Epithelial cell of prostate (primary cell): ENCODE measurements at places on chromosomes 7 and 10.
A peak's percentile ranks its signal among the peaks of the same experiment; 100 is the strongest.

- DNase-seq = no peak
Observed at GRCh38 chr10:113278664-113279063, 274.2 kb upstream of the HABP2 start.

GRCh38 chr7:143505838-143506237 is 28.2 kb downstream of the TAS2R41 start:
- no peak for DNase-seq

- DNase-seq = no peak
Observed at GRCh38 chr10:29840516-29841276, 205.9 kb upstream of the SVIL start.

DNA sequence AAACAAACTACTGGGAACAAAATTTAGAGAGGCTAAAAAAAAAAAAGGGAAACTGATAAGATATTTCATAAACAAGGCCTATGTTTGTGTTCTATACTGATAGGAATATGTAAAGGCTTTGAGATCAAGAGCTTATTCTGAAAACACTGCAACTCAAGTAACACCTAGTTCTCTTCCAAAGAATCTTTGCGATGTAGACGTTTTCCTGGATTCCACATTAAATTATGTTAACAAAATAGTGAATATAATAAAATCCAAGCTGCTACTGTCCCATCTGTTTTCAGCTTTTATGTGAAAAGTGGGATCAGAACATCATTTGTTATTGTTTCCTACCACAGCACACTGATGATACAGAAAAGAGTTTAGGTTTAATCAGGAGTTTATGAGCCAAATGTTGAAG is 53.0 kb upstream of the RNF148 start:
- DNase-seq = no peak

GRCh38 chr10:97633921-97634320 is 621 bp upstream of the MORN4 start:
- no peak for DNase-seq

DNA sequence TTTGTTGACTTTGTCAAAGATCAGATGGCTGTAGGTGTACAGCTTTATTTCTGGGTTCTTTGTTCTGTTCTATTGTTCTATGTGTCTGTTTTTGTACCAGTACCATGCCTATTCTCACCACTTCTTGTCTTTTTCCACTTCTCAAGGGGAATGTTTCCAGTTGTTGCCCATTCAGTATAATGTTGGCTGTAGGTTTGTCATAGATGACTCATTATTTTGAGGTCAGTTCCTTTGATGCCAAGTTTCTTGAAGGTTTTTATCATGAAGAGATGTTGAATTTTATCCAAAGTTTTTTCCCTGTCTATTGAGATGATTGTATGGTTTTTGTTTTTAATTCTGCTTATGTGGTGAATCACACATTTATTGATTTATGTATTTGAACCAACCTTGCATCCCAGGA is 216.7 kb upstream of the RNF32 start:
- no peak for DNase-seq

DNA sequence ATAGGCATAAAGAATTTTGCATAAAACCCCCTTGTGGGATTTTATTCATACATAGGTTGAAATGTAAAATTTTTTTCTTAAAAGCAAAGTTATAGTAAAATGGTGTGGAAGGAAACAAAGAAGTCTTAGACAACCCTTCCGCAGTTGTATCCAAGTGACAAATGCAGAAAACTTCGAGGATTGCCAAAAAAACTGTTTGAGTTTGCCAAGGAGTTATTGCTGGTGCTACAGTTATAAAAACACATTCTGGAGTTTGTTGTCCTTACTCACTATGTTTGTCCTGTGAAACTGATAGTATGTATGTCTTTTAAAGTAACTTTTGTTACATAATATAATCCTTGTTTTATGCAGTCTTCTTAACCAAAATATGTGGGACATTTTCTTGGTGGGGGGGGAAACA is 120.3 kb downstream of the FOXP2 start:
- no peak for DNase-seq

GRCh38 chr7:5179756-5180155 is 10.3 kb upstream of the WIPI2 start:
- DNase-seq = no peak

DNA sequence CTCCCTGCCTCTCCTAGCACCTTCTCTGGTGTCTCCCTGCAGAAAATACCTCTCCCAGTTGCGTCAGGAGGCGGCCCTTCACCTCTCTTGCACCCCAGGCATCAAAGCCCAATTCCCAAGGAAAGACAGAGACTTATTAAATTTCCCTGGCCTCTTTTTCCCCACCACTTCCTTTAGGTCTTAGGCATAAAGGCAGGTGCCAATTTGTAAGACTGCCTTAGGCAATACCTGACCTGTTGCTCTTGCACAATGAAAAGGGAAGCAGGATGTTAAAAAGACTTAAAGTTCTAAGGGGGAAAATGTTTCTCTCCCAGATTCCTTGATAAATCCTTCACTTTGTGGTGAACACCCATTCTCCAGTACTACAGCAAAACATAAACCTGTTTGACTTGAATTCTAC is 186.7 kb downstream of the SLC25A13 start:
- DNase-seq = peak; percentile 24

- DNase-seq = no peak
Observed at GRCh38 chr10:77516575-77516974, 121.0 kb downstream of the KCNMA1 start.

DNA sequence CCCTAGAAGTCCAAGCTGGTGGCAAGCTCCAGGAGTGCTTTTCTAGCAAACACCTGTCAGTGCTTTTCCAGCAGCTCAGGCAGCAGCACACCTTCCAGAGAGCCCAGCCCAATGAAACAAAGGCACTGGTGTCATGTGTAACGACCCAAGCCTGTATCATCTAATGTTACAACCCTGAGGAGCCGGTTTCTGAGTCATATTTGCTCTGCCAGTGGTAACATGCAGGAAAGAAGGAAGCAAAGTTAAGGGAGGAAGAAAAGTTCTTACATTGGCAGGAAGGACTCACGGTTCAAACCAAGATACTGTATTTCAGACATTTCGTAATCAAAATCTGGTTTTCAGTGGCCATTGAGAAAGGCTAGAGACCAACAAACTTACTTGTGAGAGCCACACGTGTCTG is at the start of gene ANKRD22:
Gene ANKRD22 (minus strand): TSS at position 139 of the 400 bp plus-strand sequence. CDS start 237 bp downstream, outside the sequence.
- DNase-seq = peak; percentile 98

- no peak for DNase-seq
Observed at GRCh38 chr10:23441251-23441650, 2.4 kb downstream of the OTUD1 start.

- no peak for DNase-seq
Observed at GRCh38 chr10:53379956-53380355, 607.4 kb upstream of the MBL2 start.

- DNase-seq = no peak
Observed at GRCh38 chr7:35576031-35576573, 118.8 kb downstream of the HERPUD2 start.

DNA sequence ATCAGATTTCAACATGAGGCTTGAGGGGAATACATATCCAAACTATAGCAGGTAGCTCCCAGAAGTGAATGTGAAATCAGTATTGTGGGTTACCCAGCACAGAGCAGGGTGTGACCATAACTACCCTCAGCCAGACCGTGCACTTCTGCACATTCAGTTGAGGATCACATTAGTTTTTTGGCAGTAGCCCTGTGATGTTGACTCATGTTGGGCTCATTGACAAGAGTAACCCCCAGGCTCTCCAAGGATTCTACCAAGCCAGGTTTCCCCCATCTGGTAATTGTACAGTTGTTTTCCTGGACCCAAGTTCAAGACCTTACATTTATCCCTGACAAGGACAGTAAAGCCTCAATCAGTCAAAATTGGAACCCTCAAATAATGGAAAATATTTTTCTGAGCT is 11.7 kb upstream of the CPA4 start:
- no peak for DNase-seq

- no peak for DNase-seq
Observed at GRCh38 chr10:16987206-16987621, 142.4 kb downstream of the CUBN start.

GRCh38 chr7:31014826-31015225 is 37.3 kb upstream of the ADCYAP1R1 start:
- no peak for DNase-seq

- DNase-seq = no peak
Observed at GRCh38 chr7:91082038-91082437, 182.2 kb upstream of the FZD1 start.

DNA sequence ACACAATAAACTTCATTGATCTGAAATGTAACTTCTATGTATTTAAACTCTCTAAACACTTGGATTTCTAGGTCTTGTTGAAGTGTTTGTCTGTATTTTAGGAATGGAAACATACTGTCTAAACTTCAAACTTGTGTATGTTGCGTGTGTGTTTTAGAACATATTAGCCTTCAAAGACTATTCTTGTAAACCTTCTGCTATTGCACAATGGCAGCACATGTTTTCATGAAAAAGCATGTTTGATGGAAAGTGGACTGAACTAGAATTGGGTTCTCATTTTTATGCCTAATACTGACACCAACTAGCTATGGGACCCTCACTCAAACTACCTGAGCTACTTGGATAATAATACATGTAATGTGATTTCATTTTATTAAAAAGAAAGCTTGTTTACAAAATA is 592.6 kb downstream of the IPMK start:
- no peak for DNase-seq

- DNase-seq = no peak
Observed at GRCh38 chr10:4141471-4141870, 356.5 kb upstream of the KLF6 start.

GRCh38 chr10:30430544-30431298 is 3.3 kb upstream of the MAP3K8 start:
- DNase-seq = no peak

DNA sequence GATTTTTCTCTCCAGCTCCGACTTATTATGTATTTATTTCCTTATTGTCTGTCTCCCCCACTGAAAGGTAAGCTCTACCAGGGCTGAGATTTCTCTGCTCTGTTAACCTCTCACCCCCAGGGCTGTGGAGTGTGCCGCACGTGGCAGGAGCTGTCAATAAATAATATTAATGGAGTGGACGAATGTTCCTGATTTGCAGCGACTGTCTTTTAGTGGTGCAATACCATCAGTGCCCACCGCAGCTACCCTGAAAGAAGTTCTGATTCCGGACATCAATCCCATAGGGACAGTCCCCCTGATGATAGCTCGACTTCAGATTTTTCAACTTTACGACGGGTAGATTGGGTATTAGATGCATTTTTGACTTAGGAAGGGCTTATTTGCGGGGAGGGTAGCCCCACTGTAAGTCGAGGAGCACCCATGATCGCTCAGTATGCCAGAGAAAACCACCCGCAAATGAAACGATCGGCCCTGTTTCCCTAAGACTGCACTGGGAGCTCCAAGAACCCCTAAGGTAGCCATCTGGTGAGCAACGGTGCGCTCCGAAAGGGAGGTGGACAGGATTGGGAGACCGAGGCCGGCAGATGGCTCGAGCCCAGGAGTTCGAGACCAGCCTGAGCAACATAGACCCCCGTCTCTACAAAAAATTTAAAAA is 986 bp upstream of the PPP2R2D start:
- DNase-seq = no peak

DNA sequence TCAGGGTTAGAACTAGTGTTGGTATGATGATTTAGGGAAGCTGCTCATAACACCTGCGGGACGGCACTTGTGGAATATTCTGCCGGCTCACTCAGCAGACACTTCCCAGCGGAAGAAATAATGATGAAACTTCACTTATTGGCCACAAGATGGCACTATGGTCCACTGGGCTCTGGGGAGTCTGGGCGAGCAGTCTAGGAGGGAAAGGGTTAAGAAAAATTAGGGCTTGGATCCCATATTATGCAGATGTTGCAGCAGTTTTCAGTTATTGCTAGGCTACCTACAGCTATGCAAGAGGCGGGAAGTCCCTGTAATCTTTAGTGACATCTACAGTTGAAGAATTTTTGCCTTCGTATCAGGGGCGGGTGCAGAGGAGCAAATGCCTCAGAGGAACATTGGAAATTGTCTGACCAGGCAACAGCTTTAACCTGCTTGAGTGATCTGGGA is 238.7 kb upstream of the PRSS58 start:
- DNase-seq = no peak

- DNase-seq = no peak
Observed at GRCh38 chr7:65809259-65809981, 63.5 kb upstream of the VKORC1L1 start.

DNA sequence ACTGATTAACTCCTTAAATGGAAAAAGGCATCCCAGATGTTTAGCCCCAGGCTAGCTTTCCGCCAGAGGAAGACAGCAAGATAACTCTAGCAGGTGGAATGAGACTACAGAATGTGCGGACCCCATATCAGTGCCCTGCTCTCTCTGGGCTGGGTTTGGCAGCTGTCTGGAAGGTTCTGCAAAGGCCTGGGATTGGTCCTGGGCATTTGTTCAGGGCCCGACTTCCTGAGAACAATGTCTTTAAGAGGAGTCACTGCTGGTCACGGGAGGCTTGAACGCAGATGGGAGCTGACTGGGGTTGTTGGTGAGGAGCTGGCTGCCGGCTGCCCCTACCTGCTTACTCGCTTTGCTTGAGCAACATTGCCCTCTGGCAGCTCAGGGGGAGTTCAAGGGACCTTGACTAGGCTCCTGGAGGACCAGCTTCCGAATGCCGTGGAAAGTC is 130.6 kb upstream of the BTBD16 start:
- no peak for DNase-seq

GRCh38 chr10:123001370-123001769 is 7.2 kb downstream of the IKZF5 start:
- no peak for DNase-seq

DNA sequence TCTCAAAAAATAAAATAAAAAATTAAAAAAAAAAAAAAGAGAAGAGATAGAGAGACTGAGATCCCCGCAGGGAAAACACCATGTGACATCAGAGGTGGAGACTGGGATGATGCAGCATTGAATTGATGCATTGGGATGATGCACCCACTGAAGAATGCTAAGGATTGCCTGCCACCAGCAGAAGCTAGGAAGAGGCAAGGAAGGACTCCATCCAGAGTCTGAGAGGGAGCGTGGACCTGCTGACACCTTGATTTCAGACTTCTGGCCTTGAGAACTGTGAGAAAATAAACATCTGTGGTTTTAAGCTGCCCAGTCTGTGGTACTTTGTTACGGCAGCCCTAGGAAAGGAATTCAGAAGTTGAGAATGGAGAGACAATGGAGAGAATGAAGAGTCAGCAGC is 89.8 kb upstream of the PRPS1L1 start:
- DNase-seq = no peak

GRCh38 chr10:336247-336646 is 201.0 kb downstream of the ZMYND11 start:
- peak; percentile 75 for DNase-seq

GRCh38 chr7:116610210-116610609 is 61.8 kb upstream of the MET start:
- DNase-seq = no peak

DNA sequence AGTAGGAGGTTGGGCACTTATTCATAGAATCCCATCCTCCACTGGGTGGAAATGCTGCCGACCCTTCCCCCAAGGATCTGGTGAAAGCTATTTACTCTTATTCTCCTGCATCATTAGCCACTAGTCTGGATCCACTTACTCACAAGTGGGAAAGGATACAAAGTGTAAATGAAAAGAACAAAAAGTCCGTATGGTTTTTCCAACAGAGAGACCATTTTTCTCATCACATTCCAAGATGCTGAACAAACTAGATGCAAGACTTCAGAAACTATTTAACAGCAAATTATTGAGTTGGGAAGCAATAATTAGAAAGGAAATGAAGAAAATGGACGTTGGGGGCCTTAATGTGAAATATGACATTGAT is 242.4 kb upstream of the GLI3 start:
- no peak for DNase-seq
